ENCODE measurements at places on chromosomes 13 and 19. TPM values are rescaled to one million over a fixed set of nuclear protein-coding genes. Genes with fewer than 3 reads are reported as not detected.

DNA sequence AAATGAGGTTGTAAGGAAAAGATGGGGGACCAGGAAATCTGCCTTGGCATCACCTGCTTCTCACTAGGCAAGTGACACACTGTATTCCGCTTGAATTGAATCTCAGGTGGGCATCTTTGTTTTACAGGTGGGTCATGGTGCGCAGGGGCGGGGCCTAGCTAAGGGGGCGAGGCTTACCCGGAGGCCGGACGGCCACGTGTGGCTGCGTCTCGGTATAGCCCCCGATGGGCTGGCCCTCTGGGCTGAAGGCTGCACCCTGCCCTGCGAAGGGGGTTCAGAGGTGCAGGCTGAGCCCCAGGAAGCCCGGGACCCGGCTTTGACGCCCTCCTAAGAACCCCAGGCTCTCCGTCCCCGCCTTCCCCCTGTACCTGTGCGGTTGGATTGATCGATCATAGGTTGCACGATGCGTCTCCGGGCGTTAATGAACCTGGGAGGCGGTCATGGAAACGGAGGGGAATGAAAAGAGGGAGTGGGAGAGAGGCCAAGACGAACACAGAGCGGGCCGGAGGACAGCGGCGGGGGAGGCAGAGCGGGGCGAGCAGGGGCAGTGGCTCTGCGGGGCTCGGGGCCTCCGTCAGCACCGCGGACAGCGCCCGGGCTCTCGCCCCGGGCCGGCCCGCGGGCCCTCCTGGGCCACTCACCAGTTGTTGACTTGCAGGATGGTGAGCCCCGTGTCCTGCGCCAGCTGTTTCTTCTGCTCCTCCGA, 12.5 kb downstream of the MEIS3 start:
- no peak overlapping the region for H3K27ac ChIP-seq
- H3K27me3 ChIP-seq = no peaks in the 10 kb centered on the region
- H3K36me3 ChIP-seq = no peaks in the 10 kb centered on the region
- H3K4me3 ChIP-seq = no peak overlapping the region
- DNase-seq = no peak

- no peaks in the 10 kb centered on the region for H3K27me3 ChIP-seq
- H3K36me3 ChIP-seq = no peaks in the 10 kb centered on the region
- peak; percentile 91 for DNase-seq
- H3K27ac ChIP-seq = peak overlapping the region; percentile 99
Measured at GRCh38 chr19:38683393-38684077, 36.1 kb downstream of the ACTN4 start.

GRCh38 chr19:14183741-14184350, 22.1 kb downstream of the ADGRL1 start:
- no peak overlapping the region for H3K27ac ChIP-seq
- no peaks in the 10 kb centered on the region for H3K27me3 ChIP-seq
- H3K36me3 ChIP-seq = no peaks in the 10 kb centered on the region
- no peak for DNase-seq

- H3K4me3 ChIP-seq = no peak overlapping the region
- H3K27ac ChIP-seq = no peak overlapping the region
- H3K27me3 ChIP-seq = no peaks in the 10 kb centered on the region
- no peaks in the 10 kb centered on the region for H3K36me3 ChIP-seq
- no peak for DNase-seq
Measured at GRCh38 chr19:16039545-16039944, 36.8 kb upstream of the TPM4 start.

DNA sequence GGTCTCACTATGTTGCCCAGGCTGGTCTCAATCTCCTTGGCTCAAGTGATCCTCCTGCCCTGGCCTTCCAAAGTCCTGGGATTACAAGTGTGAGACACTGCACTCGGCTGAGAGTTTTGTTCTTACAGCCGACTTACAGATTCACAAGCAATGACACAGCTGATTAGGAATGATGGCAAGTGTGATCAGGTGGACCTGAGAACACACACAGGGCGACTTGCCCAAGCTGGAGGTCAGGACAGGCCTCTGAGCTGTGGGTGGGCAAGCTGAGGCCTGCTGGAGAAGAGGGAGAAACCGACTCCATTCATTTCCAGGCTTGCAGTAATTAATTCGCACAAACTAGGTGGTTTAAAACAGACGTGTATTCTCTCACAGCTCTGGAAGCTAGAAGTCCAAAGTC, 8.1 kb upstream of the ATG4D start:
- DNase-seq = no peak
- no peak overlapping the region for H3K4me3 ChIP-seq
- no peaks in the 10 kb centered on the region for H3K27me3 ChIP-seq
- H3K36me3 ChIP-seq = no peaks in the 10 kb centered on the region
- no peak overlapping the region for H3K27ac ChIP-seq
- no peaks in the 10 kb centered on the region for H3K4me1 ChIP-seq

The FGF21 gene
- not detected for total RNA-seq

The ZNF180 gene
- total RNA-seq = 4.2 TPM

The MBD3L3 gene
- not detected for total RNA-seq

The RB1 gene
- 45.8 TPM for total RNA-seq
